ENCODE measurements at places on chromosomes 12 and 14. TPM values are rescaled to one million over a fixed set of nuclear protein-coding genes. Genes with fewer than 3 reads are reported as not detected.
A peak's percentile ranks its signal among the peaks of the same experiment; 100 is the strongest.

DNA sequence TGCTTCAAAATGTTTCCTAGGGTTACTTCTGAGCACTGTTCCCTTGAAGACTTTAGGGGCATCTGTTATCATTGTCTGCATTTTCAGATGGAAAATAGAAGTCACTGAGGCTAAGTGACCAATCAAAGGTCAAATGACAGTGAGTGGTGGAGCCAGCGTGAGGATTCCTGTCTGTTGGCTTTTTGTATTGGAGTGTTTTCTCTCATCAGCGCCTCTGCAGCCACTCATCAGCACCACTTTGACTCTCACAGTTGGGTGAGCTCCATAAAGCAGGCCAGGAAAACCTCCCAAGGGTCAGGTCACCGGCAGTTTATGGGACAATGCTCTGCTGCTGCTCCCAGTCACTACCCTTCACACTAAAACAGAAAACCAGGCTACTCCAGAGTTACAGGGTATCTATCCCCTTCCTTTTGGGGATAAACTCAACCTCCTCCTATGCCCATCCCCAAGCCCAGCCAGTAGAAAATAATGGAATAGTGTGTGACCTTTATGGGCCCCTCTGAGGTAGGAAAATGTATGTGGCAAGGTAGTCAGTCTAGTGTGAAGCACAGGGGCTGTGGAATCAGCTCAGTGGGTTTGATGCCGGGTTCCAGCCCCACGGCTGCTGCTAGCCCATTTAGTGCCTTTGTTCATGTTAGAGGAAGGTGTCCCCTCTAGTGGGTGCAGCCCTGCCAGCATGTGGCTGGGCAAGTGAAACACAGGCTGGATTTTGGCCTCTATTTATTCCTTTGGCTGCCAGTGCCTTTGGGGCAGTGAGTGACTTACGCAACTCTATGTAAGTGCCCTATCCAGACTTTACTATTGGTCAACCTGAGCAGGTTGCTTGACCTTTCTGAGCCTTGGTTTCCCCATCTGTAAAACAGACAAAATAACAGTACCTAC is 133.8 kb upstream of the CPM start:
- H3K27me3 ChIP-seq, result no peaks in the 10 kb centered on the region
- H3K4me3 ChIP-seq, result no peak overlapping the region
- peak; percentile 56 for DNase-seq
- no peaks in the 10 kb centered on the region for H3K36me3 ChIP-seq
- no peak overlapping the region for H3K27ac ChIP-seq

DNA sequence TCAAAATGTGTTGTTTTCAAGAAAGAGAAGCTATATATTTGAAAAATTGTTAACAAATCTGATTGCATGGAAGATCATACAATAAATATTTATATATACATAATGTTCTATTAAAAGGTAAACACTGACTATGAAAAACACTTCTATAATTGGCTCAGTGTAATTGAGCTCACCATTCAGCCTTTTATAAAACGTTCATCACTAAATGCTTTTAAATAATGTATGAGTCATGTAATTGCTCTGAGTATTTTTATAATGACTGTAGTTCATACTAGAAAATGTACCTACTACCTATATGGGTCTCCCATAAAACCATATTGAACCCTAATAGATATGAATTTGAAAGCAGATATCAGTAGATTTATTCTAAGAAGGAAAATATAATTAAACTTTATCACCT is 240.4 kb upstream of the MGAT4C start:
- H3K27ac ChIP-seq, result no peak overlapping the region
- DNase-seq, result no peak
- H3K4me3 ChIP-seq, result no peak overlapping the region
- no peaks in the 10 kb centered on the region for H3K27me3 ChIP-seq
- no peaks in the 10 kb centered on the region for H3K4me1 ChIP-seq

GRCh38 chr12:121724925-121725324 is 12.4 kb downstream of the TMEM120B start:
- H3K27ac ChIP-seq, result no peak overlapping the region
- H3K36me3 ChIP-seq, result peaks cover 14% of the 10 kb centered on the region
- H3K4me1 ChIP-seq, result peaks cover 5% of the 10 kb centered on the region
- no peaks in the 10 kb centered on the region for H3K27me3 ChIP-seq
- no peak overlapping the region for H3K4me3 ChIP-seq

DNA sequence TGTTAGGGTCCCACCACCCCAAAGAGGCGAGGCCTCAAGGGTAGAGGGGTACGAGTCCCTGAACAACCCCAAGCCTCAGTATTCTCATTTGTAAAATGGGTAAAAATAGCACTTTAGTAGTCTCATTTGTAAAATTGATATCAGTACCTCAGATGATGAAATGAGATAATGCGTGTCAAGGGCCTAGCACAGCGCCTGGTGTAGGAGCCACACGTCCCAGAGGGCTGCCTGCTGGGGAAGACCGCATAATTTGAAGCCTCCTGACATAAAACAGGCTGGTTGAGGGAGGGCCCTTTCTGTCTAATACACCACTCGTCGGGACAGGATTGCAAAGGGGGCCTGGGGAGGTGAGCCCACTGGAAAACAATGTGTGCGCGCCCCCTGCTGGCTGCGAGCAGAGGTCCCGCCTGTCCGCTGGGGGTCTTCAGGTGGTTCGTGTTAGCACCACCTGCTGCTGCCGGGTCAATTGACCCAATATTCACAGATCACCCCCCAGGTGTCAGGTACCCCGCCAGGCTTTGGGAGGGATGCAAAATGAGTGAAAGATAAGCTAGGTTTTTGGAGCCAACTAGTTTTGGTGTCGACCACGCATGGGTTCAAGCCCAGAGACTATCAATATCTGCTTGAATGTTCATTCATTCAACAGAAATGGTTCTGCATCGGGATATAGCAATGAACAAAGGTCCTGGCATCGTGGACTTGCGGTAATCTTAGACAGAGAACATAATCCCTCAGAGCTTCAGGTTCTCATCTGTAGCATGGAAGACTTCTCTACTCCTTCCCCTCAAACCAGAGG is 24.7 kb upstream of the IRF2BPL start:
- no peaks in the 10 kb centered on the region for H3K27me3 ChIP-seq
- H3K27ac ChIP-seq, result peak overlapping the region; percentile 90
- DNase-seq, result peak; percentile 63
- no peaks in the 10 kb centered on the region for H3K36me3 ChIP-seq
- no peak overlapping the region for H3K4me3 ChIP-seq
- H3K4me1 ChIP-seq, result peaks cover 15% of the 10 kb centered on the region

- H3K4me3 ChIP-seq, result no peak overlapping the region
- H3K36me3 ChIP-seq, result no peaks in the 10 kb centered on the region
- H3K4me1 ChIP-seq, result no peaks in the 10 kb centered on the region
- no peak for DNase-seq
- no peak overlapping the region for H3K27ac ChIP-seq
Observed at GRCh38 chr12:70618371-70618770, 18.9 kb downstream of the PTPRB start.

- H3K36me3 ChIP-seq, result peaks cover 60% of the 10 kb centered on the region
- H3K4me3 ChIP-seq, result no peak overlapping the region
- H3K27me3 ChIP-seq, result no peaks in the 10 kb centered on the region
- DNase-seq, result no peak
- H3K4me1 ChIP-seq, result peaks cover 40% of the 10 kb centered on the region
Observed at GRCh38 chr14:105014032-105014431, 6.9 kb downstream of the CDCA4 start.

- H3K27ac ChIP-seq, result no peak overlapping the region
- H3K36me3 ChIP-seq, result peaks cover 4% of the 10 kb centered on the region
- DNase-seq, result peak; percentile 33
- peaks cover 27% of the 10 kb centered on the region for H3K4me1 ChIP-seq
Observed at GRCh38 chr14:75978249-75978731, 3.5 kb downstream of the TGFB3 start.

SYNDIG1L gene
- not detected for total RNA-seq

PRKAG1 gene
- total RNA-seq, result 84.6 TPM

- H3K27me3 ChIP-seq, result peaks cover 30% of the 10 kb centered on the region
- no peaks in the 10 kb centered on the region for H3K36me3 ChIP-seq
- peaks cover 13% of the 10 kb centered on the region for H3K4me1 ChIP-seq
- peak overlapping the region; percentile 16 for H3K27ac ChIP-seq
Observed at GRCh38 chr14:99272899-99273765, 1.1 kb upstream of the BCL11B start.

DNA sequence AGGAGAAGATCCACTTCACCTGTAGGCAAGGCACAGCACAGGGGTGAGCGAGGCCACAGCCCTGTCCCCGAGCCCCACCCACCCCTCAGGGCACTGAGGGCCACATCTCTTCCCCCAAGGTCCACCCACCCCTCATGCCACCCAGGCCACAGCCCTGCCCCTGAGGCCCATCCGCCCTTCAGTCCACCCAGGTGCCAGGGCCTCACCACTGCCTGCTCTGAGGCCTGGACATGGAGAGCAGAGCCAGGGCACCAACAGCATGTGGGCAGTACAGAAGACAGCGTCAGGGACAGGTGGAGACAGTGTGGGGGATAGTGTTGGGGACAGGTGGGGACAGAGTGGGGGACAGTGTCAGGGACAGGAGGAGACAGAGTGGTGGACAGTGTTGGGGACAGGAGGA is 138.3 kb downstream of the TMEM121 start:
- H3K27me3 ChIP-seq, result no peaks in the 10 kb centered on the region
- H3K4me3 ChIP-seq, result no peak overlapping the region
- no peak for DNase-seq
- no peak overlapping the region for H3K27ac ChIP-seq
- H3K36me3 ChIP-seq, result no peaks in the 10 kb centered on the region
- no peaks in the 10 kb centered on the region for H3K4me1 ChIP-seq

DNA sequence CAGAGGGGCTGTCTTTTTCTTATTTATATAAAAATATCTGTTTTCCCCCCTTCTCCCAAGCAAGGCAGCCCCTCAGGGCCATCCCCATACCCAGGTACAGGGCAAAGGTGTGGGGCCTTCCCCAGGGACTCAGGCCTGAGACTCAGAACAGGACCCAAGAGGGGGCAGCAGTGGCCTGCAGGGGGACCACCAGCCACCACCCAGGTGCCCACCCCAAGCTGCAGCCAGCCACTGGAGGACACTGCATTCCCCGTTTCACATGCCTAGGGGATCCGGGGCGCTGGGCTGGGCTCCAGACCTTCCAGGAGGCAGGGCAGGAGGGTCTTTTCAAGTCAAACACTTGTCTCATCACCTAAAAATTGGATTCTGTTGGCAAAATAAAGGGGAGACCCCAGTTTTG is 83.3 kb downstream of the SCARB1 start:
- no peak overlapping the region for H3K4me3 ChIP-seq
- no peak overlapping the region for H3K27ac ChIP-seq
- H3K27me3 ChIP-seq, result no peaks in the 10 kb centered on the region
- peaks cover 35% of the 10 kb centered on the region for H3K36me3 ChIP-seq
- H3K4me1 ChIP-seq, result peaks cover 11% of the 10 kb centered on the region

MMP17 gene
- 5.4 TPM for total RNA-seq

- peaks cover 17% of the 10 kb centered on the region for H3K4me1 ChIP-seq
- no peaks in the 10 kb centered on the region for H3K36me3 ChIP-seq
- H3K27ac ChIP-seq, result no peak overlapping the region
- no peak overlapping the region for H3K4me3 ChIP-seq
Observed at GRCh38 chr12:18139989-18140596, 50.1 kb upstream of the RERGL start.

SIRT4 gene
- total RNA-seq, result 0.61 TPM

DNA sequence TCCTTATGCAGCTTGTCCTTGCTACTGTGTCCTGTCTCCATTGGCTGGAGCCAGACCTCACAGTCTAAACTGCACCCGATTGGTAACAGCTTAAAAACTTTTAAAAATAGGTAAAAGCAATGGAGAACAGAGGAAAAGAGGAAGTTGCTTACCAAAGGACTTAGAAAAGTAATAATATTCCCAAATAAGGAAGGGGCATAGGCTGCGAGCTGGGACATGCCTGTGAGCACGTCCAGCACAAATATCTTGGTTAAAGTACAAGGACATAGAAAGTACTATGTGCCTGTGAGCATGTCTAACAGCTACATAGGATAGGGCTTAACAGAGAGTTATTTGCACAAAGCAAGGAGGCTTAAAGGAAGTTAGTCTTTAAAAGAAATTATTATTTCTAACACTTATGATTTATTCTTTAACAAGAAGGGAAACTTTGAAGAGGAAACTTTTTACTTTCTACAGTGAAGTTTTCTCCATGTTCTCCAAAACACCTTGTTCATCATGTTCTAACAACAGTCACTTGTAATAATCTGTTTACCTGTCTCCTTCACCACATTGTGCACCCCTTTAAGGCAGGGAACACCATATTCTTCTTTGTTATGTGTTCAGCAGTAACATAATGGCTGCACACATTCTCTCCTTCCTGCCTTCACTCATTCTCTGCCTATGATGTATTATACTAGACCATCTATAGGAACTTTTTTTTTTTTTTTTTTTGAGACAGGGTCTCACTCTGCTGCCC is 9.8 kb upstream of the UBE2N start:
- no peaks in the 10 kb centered on the region for H3K36me3 ChIP-seq
- no peak for DNase-seq
- no peak overlapping the region for H3K27ac ChIP-seq

ZCRB1 gene
- total RNA-seq, result 62.2 TPM

GRCh38 chr12:17609701-17610100 is 480.3 kb downstream of the RERGL start:
- no peak for DNase-seq
- no peaks in the 10 kb centered on the region for H3K36me3 ChIP-seq
- no peak overlapping the region for H3K4me3 ChIP-seq
- no peak overlapping the region for H3K27ac ChIP-seq
- peaks cover 26% of the 10 kb centered on the region for H3K27me3 ChIP-seq
- no peaks in the 10 kb centered on the region for H3K4me1 ChIP-seq

GRCh38 chr14:24036169-24036962 is 15.4 kb upstream of the CARMIL3 start:
- peak overlapping the region; percentile 54 for H3K27ac ChIP-seq
- DNase-seq, result peak; percentile 69
- H3K36me3 ChIP-seq, result no peaks in the 10 kb centered on the region
